ENCODE measurements at places on chromosomes 13 and 19.

DNA sequence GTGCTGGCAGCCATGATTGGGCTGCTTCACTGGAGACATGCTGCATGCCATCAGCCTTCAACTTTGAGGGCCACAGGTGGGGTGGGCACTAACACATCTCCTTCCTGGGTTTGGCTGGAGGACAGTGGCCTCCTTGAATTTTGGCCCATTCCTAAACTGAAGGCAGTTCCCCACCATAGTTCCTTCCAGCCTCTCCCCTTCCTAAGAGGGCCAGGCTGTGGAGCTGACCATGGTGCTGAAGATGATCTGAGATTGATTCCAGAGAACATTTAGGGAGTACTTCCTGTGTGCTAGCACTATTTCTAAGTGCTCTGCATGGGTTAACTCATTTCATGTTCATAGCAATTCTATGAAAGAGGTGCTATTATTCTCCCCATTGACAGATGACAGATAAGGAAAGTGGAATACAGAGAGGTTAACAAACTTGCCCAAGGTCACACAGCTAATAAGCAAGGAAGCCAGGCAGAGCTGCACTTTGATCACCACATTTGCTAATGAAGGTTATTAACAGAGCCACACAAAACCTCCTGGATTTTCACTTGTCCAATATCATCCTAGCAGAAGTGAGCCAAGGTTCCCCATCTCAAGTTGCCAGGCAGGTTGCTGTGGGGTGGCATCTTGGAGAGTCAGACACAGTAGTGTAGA is 175.3 kb downstream of the ZIC5 start:
- DNase-seq = no peak

DNA sequence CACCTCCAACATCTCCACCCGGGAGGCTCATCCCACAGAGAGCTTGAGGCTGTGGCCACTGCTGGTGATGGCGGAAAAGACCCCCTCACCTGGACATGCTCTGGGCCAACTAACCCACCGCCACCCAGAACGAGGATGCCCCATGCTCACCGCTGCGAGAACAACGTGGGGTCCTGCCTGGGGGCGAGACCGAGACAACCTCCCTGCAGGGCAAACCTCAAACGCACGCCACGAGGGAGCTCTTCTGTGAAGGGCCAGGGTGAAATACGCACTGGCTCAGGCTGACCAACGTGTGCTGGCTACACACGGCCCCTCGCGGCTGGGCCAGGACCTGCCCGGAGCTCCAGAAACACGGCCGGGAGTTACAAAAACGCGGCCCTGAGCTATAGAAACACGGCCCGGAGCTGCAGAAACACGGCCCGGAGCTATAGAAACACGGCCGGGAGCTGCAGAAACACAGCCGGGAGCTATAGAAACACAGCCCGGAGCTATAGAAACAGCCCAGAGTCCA is 19.0 kb upstream of the PLPP2 start:
- DNase-seq = no peak

GRCh38 chr13:67366533-67366932 is 136.4 kb upstream of the PCDH9 start:
- no peak for DNase-seq

GRCh38 chr13:26560456-26560855 is 3.0 kb downstream of the WASF3 start:
- no peak for DNase-seq

GRCh38 chr19:38035515-38036495 is 128.8 kb downstream of the SIPA1L3 start:
- no peak for DNase-seq

DNA sequence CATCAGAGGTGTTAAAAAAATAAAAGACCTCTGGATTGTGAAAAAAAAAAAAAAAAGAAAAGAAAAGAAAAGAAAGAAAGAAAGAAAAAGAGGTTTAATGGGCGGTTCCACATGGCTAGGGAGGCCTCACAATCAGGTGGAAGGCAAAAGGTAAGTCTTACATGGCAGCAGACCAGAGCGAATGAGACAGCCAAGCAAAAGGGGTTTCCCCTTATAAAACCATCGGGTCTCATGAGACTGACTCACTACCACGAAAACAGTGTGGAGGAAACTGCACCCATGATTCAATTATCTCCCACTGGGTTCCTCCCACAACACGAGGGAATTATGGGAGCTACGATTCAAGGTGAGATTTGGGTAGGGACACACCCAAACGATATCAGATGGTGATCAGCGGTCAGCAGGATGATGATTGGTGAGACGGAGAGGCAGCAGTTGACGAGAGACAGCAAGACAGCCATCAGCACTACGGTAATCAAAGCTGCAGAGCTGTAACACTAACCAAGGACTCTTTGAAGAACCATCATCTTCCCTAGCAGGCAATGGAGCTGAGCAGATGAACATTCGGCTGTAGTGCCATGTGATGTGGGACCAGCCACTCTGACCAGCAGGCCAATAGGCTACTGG is 3.9 kb upstream of the CD209 start:
- no peak for DNase-seq

DNA sequence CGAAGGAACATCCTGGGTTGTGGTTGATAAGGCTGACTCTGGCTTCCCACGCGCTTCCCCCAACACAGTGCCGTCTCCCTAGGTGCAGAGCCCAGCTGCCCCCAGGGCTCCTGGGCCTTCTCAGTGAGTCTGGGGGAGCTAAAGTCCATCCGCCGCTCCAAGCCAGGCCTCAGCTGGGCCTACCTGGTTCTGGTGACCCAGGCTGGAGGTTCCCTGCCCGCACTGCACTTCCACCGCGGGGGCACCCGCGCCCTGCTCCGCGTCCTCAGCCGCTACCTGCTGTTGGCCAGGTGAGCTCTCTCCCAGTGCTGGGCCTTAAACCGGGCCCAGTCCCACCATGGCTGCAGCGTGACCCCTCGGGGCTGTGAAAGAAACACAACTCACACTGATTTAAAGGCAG is 3.7 kb downstream of the TBC1D17 start:
- no peak for DNase-seq

GRCh38 chr19:37564624-37565369 is 29.8 kb downstream of the ZNF571 start:
- DNase-seq = no peak

DNA sequence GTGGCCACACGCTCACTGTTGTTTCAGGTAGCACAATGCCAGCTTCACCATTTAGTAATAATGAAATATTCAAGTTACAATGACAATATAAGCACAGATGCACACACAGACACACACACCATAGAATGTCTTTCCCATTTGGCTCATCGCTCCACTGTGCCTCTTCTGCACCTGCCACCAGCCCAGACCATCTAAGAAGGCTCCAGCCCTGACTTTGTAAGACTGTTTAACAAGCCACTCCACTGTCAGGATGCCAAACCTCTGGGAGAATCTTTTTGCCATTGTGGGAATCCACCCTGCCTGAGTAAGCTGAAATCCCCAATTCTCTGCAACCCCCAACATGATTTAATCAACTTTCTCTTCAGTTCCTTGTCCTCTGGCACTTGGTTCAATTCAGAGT is 60.6 kb downstream of the LHFPL6 start:
- DNase-seq = no peak

DNA sequence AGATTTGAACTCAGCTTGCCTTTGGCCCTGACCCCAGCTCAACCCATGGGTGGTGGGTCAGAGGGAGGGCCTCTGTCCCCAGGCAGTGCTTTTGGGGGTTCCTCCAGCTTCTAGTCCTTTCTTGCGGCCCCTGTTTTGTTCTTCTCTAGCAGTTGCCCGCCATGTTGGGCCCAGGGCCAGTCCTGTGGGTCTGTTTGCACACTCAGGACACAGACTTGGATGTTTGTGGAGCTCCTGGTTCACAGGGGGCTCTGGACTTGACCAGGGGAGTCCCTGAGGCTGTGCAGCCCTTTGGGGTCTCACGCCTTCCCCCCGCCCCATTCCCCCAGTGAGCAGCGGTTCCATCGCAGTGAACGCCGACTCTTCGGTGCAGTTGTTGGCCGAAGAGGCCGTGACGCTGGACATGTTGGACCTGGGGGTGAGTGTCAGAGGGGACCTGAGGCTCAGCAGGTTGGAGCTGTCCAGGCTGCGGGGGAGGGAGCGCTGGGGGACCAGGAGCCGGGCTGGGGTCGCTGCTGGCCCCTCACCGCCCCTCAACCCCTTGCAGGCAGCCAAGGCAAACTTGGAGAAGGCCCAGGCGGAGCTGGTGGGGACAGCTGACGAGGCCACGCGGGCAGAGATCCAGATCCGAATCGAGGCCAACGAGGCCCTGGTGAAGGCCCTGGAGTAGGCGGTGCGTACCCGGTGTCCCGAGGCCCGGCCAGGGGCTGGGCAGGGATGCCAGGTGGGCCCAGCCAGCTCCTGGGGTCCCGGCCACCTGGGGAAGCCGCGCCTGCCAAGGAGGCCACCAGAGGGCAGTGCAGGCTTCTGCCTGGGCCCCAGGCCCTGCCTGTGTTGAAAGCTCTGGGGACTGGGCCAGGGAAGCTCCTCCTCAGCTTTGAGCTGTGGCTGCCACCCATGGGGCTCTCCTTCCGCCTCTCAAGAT is 2.5 kb downstream of the ATP5F1D start:
- peak; percentile 90 for DNase-seq

- DNase-seq = no peak
Observed at GRCh38 chr13:59950266-59950665, 213.5 kb downstream of the DIAPH3 start.

DNA sequence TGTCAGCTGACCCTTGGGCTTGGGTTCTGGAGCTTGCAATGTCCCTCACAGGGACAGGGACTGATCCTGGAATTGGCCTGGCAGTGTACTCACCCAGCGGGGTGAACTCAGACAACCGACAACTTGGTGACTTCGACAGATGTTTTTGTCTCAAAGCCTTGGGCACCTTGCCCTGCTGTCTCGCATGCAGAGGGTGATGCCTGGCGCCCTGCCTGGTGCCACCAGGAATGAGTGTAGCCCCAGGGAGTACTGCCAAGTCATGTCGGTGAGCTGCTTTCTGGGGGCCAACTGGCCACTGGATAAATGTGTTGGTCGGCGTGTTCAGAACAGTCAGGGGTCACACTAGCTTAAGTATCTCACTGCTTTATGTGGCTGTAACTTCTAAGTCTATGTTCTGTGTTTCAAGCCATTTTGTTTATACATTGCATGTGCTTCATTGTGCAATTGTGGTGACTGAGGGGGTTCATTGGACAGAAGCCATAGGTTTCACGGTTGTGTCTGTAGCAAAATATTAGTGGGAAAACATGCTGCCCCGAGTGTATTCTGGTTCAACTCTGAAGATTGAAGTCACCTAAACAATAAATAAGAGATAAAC is 96.3 kb upstream of the TNFSF11 start:
- no peak for DNase-seq

DNA sequence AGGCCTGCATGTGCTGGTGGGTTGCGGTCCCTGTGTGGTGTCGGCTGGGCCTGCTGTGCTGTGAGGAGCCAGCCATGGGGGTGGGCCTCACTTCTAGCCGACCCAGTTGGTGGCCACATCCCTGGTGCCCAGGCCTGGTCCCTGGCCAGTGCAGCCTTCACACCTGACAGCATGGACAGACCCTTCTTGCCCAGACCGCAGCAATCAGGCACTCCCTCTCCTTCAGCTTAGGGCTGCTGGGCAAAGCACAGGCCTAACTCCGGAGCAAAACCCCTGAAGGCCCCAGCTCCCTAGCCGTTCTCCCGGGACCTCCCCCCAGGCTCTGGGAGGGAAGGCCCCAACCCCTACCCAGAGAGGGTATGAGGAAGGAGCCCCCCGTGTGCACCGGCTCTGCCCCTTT is 6.6 kb upstream of the MCF2L start:
- peak; percentile 20 for DNase-seq

GRCh38 chr19:29704562-29705558 is 10.2 kb downstream of the C19orf12 start:
- DNase-seq = no peak

- no peak for DNase-seq
Observed at GRCh38 chr19:10309423-10309822, at the start of gene ZGLP1. TSS of gene ZGLP1 (minus strand) at chr19:10309815.

DNA sequence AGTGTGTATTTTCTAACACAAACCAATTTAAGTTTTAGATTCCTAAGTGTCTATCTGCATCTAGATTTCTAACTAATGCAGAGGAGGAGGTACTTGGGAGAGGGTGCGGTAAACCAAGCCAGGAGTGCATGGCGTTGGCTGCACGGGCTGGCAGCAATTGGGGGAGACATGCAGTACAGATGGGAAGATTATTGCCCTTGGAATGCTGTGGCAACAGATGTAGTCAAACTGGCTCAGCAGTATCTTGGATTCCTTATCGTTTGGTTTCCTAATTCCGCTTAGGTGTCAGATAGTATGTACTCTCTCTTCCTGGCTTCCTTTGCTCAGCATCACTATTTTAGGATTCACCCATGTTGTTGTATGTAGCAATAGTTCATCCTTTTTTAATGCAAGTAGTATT is 29.4 kb upstream of the STK24 start:
- DNase-seq = no peak

DNA sequence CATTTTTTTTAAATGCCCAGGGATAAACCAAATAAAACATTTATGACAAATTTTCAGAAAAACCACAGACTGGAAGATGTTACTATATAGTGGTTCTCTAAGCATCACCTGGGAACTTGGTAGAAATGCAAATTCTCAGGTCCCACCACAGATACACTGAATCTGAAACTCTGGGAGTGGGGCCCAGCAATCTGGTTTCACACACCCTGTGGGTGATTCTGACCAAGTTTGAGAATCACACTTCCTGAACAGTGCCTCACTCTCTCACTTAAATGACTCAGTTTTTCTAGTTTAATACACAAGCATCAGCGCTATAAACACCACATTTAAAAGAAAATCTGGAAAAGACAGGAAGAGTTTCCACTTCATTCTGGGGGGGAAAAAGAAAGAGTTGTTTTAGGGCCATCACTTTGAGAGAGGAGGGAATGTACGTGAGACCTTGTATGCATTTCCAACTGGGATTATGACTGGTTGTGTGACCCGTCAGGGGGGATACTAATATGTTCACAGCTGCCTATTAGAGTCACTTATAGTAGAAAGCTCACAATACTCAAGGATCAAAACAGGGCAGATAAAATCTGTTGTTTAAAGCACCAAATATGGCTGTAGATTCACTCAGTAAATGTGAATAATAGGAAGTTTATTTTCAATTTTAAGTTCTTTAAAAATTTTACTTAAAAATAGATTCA is 567.7 kb downstream of the GPC6 start:
- no peak for DNase-seq

DNA sequence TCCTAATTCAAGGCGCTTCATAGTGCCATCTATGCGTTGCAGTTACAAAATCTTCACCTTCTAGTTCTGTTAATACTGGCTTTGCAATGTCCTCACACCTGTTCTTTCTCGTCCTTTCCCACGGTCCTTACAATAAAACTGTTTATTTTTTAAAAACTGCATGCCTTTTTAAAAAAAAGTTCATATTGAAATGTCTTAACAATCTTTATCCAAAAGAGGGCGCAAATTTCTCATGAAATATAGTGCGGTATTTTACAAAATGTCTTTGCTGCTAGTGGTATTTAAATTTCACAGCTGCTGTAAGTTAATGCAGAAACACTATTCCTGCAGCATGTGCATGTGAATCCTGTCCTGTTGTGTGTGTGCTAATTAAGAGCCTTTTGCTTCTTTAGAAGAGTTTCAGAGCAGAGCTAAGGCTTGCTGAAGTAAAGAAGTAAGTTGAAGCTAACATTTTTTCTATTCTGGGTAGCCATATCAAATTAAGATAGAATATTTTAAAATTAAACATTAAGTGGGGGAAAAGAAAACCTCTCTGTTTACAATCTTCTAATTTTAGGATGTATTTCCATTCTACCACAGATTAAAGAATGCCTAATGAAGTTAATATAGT is 15.8 kb upstream of the CLDN10 start:
- DNase-seq = no peak
